Stimulated activated CD8-positive, alpha-beta memory T cell treated with anti-CD3 and anti-CD28 coated beads, Interleukin-7, amount 100 ng/mL, for 1 hour (primary cell): ENCODE measurements at places on chromosomes 4 and X.

- DNase-seq, result no peak
Observed at GRCh38 chrX:29470030-29470429, 745.3 kb upstream of the MAGEB2 start.

GRCh38 chr4:4248885-4249203 is 821 bp upstream of the TMEM128 start:
- DNase-seq, result no peak

DNA sequence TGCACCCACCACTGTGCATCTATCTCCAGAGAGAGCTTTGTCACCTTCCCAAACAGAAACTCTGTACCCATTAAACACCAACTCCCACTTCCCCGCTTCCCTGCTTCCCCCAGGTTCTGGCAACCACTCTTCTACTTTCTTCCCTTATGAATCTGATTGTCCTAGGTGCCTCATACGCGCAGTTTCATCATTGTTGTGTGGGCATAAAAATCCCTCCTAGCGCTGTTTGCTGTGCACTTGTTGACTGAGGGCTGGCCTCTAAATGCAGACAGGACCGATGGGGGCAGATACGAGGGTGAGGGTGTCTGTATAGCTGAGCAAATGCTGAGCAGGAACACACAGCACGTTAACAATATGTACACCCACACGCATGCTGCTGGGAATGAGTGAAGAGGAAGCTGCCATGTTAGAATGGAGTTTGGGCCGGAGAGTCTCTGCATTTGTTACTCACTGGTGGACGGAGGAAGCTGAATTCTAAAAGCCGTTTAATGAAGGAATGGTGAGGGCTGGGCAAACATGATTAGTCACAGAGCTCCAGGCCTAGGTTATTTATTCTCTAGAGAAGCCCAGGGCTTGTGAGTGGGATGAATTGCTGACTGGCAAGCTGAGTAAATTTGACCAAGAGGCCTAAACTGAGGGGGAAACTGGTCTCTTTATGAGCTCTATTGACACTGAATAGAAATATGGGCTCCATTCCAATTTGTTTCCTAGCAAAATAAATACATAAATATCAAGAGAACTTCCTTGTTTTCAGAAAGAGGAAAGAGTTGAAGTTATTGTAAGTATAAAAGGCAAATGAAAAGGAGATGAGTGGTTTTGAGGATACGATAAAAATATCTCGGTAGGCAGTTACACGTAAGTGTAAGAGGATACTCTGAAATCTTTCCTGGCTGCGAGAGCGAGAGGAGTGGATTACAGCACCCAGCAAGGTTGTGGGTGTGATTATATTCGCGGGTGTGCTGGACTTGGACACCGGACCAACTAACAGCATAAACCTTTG is 95.9 kb upstream of the RPS6KA3 start:
- DNase-seq, result no peak

DNA sequence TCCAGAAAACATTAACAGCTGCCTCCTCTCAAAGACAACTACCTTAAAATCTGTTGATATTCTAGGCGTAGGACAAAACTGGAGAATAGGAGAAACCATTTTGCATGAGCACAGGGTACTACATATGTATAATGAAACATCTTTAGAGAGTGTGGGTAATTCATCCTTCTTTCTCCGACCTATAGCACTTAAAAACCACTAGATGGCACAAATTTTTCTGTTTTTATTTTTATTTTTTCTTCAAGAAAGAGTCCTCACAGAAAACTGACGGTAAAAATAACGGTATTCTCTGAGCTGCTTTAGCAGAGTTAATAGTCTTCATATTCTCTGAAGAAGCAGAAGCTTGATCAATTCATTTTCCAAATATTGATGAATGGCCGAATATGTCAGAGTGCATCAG is 14.6 kb downstream of the SMIM31 start:
- DNase-seq, result no peak

- DNase-seq, result no peak
Observed at GRCh38 chrX:130418066-130418465, 16.3 kb downstream of the RBMX2 start.

- no peak for DNase-seq
Observed at GRCh38 chr4:148497258-148497657, 55.0 kb upstream of the NR3C2 start.

- DNase-seq, result no peak
Observed at GRCh38 chr4:123848606-123849005, 452.0 kb downstream of the SPRY1 start.

DNA sequence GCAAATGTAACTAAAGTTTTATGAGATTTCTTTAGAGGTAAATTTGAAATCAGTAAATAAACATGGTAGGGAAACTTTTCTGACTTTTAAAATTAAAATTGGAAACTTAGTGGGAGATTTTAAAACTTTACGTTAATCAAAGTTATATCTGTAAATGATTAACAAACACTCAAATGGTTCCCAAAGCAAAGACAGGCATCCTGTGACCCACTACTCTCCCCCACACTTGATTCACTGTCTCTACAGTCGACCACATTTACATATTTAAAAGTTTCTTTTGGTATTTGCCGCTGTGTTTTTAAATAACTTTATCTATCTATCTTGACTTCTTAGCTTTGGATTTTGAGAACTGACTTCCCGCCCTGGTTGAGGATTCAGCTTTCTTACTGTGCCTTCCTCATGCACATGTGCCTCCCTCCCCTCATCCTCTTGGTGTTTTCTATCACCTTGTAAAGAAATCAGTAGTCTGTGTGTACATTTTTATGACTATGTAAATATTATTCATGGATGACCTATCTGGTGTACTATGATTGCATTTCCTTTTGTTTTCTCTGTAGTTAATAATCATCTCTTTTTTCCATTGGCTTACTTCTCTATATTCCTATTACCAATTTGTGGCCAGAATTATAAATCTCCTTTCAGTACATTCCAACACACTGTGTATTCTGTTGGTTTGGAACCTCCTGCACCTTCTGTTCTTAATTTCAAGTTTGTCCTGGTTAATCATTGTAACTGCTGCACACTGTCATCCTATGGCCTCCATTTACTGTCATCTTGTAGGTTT is 72.6 kb downstream of the WWC2 start:
- DNase-seq, result no peak

GRCh38 chr4:175469514-175469913 is 342.6 kb downstream of the GPM6A start:
- no peak for DNase-seq

DNA sequence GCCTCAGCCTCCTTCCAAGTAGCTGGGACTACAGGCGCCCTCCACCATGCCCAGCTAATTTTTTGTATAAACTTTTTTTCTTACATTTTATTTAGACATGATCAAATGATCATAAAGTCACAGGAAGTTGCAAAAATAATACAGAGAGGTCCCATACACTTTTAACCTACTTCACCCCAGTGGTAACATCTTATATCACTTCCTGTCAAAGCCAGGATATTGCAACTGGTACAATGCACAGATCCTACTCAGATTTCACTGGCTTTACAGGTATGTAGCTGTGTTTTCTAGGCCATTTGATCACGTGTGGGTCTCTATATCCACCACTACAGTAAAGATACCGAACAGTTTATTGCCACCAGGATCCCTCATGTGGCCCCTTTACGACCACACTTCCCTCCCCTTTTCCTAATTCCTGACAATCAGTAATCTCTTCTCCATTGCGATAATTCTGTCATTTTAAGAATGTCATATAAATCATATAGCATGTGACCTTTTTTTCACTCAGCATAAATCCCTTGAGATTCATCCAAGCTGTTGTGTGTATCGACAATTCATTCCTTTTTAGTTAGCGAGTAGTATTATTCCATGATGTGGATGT is 18.0 kb downstream of the RPS6KA3 start:
- no peak for DNase-seq

DNA sequence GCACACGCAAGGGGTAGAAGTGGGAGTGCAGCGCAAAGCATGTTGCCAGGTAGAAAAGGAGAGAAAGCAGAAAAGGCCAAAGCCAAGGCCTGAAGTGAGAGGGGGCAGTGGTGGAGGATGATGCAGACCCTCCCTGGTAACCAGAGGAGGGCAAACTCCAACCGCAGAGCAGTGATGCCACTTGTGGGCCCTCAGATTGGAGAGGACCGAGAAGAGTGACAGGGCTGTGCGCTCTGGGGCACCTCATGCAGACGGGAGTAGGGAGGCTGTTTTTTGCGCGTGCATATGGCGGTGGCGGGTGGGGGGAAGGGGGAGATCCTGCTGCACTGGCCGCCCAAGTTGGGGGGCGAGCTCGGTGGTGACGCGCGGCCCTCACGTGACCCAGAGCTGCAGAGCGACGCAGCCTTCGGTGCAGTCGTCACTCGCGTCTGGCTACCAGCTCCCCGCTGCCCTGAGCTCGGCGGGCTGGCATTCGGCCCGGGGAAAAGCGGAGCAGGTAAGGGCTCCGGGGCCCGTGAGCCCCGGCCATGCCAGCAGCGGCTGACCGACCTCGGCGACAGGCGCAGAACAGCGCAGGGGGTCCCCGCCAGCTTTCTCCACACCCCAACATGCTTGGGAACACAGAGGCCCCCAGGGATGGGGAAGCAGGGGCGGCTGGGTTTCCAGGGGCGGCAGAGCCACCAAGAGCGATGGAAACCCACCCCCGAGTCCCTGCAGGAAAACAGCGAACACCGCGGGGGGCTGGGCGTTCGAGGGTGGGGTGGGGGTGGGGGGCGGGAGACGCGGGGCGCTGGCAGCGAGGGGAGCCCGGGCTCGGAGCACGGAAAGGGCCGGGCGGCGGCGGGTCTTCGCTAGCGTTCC is at the start of gene BEX3:
Gene BEX3, plus strand, starts transcription at position 421 of the 861 bp plus-strand sequence. CDS start 984 bp downstream, outside the sequence.
- DNase-seq, result no peak

GRCh38 chrX:49039598-49040375 is 3.4 kb downstream of the TFE3 start:
- no peak for DNase-seq

DNA sequence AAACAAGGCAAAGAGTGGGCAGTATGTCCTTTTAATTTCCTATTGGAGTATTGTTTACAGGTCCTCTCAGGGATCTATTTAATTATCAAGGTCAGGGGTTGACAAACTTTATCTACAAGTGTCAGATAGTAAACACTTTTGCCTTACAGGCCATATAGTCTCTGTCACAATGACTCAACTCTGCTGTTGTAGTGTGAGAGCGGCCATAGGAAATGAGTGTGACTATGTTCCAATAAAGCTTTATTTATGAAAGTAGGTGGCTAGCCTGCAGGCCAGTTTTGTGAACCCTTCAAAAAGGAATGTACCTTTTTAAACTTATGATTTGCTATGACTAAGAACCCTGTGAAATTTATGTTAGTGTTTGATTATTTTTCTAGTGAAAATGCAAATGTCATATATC is 156.1 kb downstream of the GPAT3 start:
- DNase-seq, result no peak

GRCh38 chr4:2179717-2180116 is 62.2 kb downstream of the HAUS3 start:
- DNase-seq, result no peak

DNA sequence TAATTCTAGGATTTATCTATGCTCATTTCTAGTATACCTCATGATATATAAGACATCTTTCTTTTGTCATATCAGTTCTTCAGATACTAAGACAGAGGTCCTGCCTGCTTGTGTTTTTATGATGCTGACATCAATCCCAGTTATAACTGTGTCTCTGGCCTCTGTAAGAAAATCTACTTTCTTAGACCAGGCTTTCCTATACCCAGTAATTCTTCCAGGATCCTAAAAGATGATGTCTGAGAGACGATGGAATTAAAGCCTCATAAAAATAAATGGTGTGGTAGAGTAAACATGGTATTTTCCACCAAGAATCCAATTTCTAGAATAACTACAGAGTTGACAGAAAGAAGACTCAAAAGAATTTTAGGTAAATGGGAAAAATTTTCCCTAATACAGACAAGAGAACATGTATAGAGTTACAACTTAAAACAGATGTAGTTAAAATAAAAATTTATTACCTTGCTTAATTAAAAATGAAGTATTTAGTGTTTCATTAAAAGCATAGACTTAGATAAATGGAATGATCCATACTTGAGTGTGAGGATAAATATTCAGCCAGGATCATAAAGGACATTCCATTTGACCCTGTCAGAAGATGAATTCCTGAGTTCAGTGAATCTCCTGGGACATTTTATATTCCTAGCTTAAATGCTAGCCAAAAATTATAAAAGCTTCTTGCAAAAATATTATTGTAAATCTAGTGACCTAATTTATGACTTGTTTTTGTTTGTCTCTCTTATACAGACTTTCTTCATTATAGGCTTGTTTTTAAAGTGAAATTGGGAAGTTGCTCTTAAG is 137.4 kb downstream of the PDLIM5 start:
- DNase-seq, result no peak

DNA sequence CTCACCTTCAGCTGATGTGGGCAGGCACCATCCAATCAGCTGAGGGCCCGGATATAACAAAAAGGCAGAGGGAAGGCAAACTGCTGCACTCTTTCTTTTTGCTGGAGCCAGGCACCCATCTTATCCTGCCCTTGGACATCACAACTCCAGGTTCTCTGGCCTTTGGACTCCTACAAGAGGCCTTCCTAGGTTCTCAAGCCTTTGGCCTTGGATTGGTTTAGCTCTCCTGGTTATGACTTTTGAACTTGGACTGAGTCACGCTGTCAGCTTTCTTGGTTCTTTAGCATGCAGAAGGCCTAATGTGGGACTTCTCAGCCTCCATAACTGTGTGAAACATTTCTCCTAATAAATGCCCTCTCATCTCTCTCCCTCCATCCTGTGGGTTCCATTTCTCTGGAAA is 23.0 kb upstream of the N4BP2 start:
- no peak for DNase-seq

- DNase-seq, result no peak
Observed at GRCh38 chr4:692771-693554, 4.0 kb upstream of the SLC49A3 start.

DNA sequence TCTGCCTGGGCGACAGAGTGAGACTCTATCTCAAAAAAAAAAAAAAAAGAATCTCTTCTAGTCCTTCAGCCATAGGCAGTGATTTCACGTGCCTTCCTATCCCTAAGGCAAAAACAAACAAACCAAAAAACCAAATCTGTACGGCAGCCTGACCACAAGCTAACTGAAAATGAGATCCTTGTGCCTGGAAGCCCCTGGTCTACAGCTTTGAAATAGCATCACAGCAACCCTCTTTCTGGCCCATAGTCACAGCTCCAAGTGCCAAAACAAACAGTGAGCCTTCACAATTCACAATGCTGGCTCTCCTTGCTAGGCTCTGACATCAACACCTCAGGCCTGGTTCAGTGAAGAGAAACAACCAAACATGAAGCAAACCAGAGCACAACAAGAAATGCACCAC is 46.1 kb downstream of the TMEM150C start:
- DNase-seq, result no peak

- no peak for DNase-seq
Observed at GRCh38 chr4:120723986-120724385, 198.5 kb downstream of the PRDM5 start.

DNA sequence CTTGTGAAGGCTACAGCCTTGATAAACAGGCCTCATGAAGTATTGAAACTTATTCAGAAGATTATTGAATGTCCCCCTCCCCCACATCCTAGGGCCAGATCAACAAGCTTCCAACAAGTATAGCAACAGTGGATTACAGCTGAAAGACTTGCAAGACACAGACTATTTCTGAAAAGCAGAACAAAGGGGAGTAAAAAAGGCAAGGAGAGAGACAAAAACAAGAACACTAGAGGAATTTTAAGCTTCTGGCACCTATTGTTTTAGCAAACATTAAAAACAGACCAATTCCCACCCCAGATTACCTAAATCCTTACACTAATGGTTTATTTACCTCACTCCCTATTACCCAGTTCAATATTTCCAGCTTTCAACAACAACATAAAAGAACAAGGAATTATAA is 446.3 kb upstream of the FSTL5 start:
- no peak for DNase-seq
